ENCODE measurements at places on chromosomes 3 and 15.

DNA sequence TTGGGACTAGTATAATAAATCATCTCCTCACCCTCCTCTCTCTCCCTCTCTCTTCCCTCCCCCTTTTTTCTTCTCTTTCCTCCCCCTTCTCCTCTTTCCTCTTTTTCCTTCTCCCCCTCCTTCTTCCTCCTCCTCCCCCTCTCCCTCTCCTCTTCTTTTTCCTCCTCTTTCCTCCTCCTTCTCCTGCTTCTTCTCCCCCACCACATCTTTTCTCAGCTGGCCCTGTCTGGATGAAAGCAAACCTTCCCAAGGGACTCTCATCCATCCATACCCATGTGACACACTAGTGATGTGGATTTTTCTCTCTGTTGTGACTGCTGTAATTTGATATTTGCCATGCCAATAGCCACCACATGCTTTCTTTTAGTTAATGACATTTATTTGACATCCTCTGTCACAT, 127.2 kb downstream of the EBLN2 start:
- DNase-seq = no peak

DNA sequence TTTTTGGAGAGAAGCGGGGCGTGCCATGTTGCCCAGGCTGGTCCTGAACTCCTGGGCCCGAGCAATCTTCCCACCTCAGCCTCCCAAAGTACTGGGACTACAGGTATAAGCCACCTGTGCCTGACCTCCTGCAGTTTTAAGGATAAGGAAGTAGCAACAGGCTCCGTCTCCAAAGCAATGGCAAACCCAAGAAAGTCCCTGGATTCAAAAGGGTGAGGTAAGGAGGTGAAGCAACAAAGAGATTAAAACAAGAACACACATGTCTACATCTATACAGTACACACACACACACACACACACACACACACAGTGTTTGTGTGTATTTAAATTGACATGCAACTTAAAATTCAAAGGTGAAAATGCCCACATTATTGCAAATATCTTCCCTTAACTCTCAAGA, 58.9 kb downstream of the ABCC5 start:
- no peak for DNase-seq

- no peak for DNase-seq
Measured at GRCh38 chr3:78112291-78113010, 1072.6 kb downstream of the ROBO2 start.

DNA sequence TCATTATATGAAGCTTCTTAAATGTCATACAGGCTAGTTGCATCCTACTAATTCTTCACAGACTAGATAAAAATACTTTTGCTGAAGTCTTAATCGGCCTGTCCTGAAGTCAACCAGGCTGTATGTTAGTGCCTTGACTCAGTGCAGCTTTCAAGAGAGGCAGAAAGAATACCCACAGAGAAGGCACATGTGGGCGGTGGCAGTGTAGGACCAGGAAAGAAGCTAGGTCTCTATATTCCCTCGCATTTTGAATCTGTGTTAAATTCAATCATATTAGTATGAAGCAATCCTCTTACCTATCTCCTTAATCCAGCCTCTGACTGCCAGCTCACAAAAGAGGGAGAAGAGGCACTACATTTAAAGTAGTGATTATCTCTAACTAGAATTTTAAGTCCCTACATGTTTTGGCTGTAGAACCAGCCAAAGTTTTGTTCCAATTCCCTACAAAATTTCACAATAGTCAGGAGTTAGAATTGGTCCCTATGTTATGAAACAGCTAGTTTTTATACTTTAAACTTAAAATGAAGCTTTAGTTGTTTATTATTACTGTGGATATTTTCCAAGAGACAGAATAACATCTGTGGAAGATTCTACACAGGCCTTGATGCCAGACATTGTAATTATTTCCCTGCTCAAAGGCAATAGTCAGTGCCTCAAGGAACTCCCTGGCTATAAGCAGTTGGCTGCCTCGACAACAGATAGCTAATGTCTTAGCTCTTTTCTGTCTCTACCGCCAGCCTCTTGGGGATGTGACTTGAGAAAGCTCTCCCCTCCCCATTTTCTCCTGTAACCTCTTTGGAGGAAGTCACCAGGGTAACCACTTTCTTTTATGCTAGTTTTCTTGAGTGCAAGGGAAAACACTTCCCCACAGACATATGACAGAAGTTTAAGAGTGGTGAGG, 31.9 kb downstream of the CRTC3 start:
- no peak for DNase-seq

DNA sequence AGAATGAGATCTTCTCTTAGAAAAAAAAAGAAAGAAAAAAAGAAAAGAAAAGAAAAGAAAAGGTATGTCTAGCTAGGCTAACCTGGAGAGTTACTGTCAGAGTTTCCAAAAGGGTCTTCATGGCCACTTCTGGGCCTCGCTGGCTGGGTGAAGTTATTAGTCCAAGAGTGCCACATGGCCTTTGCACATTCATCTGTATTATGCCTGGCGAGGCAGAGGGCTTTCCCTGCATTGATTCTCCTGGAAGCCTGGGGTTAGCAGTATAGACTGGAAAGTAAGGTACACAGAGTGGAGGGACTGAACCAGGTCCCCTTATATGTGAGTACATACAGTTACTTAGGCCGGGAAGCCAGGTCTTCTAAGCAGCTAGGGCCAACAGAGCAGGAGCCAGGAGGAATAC, 54.8 kb upstream of the CGNL1 start:
- DNase-seq = no peak
